A549 treated with AZD2906 at 1 μM for 4 hours (cell line): ENCODE measurements at places on chromosomes 3 and 15. TPM values are rescaled to one million over a fixed set of nuclear protein-coding genes. Genes with fewer than 3 reads are reported as not detected.

The CLDN18 gene
- total RNA-seq: not detected in 5 replicates

The PLCH1 gene
- 0.72 to 0.92 TPM (median 0.85 TPM) in 5 replicates for total RNA-seq

The BFSP2 gene
- not detected in 5 replicates for total RNA-seq

The CSPG5 gene
- 0.80 to 1.1 TPM (median 0.95 TPM) in 5 replicates for total RNA-seq

The BUB1B gene
- 23.2 to 35.7 TPM (median 26.7 TPM) in 5 replicates for total RNA-seq

The NEIL1 gene
- total RNA-seq: 1.4 to 3.8 TPM (median 3.0 TPM) in 5 replicates

The SSUH2 gene
- total RNA-seq: 0.60 to 1.1 TPM (median 1.0 TPM) in 5 replicates

The XIRP1 gene
- 0.17 to 0.25 TPM (median 0.19 TPM) in 5 replicates for total RNA-seq

The CCRL2 gene
- 0.06 to 0.11 TPM (median 0.07 TPM) in 3 of 5 replicates, not detected in the others for total RNA-seq

The CLDN16 gene
- total RNA-seq: 0.03 to 0.16 TPM (median 0.09 TPM) in 5 replicates

The CHDH gene
- 1.8 to 3.3 TPM (median 2.0 TPM) in 5 replicates for total RNA-seq

The TM4SF18 gene
- total RNA-seq: 27.2 to 41.6 TPM (median 29.5 TPM) in 5 replicates

The RASL12 gene
- 0.08 to 0.18 TPM (median 0.09 TPM) in 5 replicates for total RNA-seq

The HRG gene
- not detected in 5 replicates for total RNA-seq

The CPB1 gene
- total RNA-seq: not detected in 5 replicates

The HEG1 gene
- total RNA-seq: 10.5 to 16.3 TPM (median 12.2 TPM) in 5 replicates

The PSMD2 gene
- total RNA-seq: 266 to 403 TPM (median 288 TPM) in 5 replicates

The CAPN7 gene
- total RNA-seq: 21.6 to 32.5 TPM (median 25.6 TPM) in 5 replicates

The SNX4 gene
- total RNA-seq: 19.5 to 29.0 TPM (median 21.1 TPM) in 5 replicates

The PRICKLE2 gene
- 2.0 to 3.0 TPM (median 2.2 TPM) in 5 replicates for total RNA-seq

The PATL2 gene
- total RNA-seq: 0.03 to 0.14 TPM (median 0.08 TPM) in 4 of 5 replicates, not detected in the other

The CTXND1 gene
- 0.01 TPM in 3 of 5 replicates, not detected in the others for total RNA-seq

The ZPLD1 gene
- 0.02 to 0.06 TPM (median 0.03 TPM) in 4 of 5 replicates, not detected in the other for total RNA-seq

The ISG20 gene
- 39.0 to 44.4 TPM (median 41.2 TPM) in 5 replicates for total RNA-seq

The P3H2 gene
- total RNA-seq: 31.8 to 47.5 TPM (median 39.7 TPM) in 5 replicates

The NAA50 gene
- 134 to 185 TPM (median 143 TPM) in 5 replicates for total RNA-seq

The CCR3 gene
- not detected in 5 replicates for total RNA-seq

The CELF6 gene
- total RNA-seq: 0.14 to 0.23 TPM (median 0.16 TPM) in 5 replicates

The CLSTN2 gene
- 0.02 to 0.07 TPM (median 0.02 TPM) in 5 replicates for total RNA-seq

The MGLL gene
- 64.4 to 75.1 TPM (median 70.0 TPM) in 5 replicates for total RNA-seq

The LYZL4 gene
- not detected in 5 replicates for total RNA-seq

The WNT5A gene
- total RNA-seq: 0.59 to 1.3 TPM (median 0.95 TPM) in 5 replicates

The KNL1 gene
- total RNA-seq: 5.3 to 8.2 TPM (median 6.1 TPM) in 5 replicates

The ADAMTSL3 gene
- 0.27 to 0.41 TPM (median 0.37 TPM) in 5 replicates for total RNA-seq

The AHSG gene
- 0.05 to 0.12 TPM (median 0.06 TPM) in 4 of 5 replicates, not detected in the other for total RNA-seq

The ZIC1 gene
- 0.01 to 0.16 TPM in 2 of 5 replicates, not detected in the others for total RNA-seq

The SLC12A8 gene
- total RNA-seq: 1.3 to 2.3 TPM (median 1.6 TPM) in 5 replicates

The HPS3 gene
- total RNA-seq: 30.8 to 33.9 TPM (median 33.0 TPM) in 5 replicates

The DCBLD2 gene
- 188 to 259 TPM (median 218 TPM) in 5 replicates for total RNA-seq

The RPL35A gene
- 916 to 1,108 TPM (median 1,019 TPM) in 5 replicates for total RNA-seq

The FOXL2NB gene
- 0.68 to 1.1 TPM (median 0.95 TPM) in 5 replicates for total RNA-seq

The CCK gene
- total RNA-seq: 1.7 to 2.9 TPM (median 1.9 TPM) in 5 replicates

The ECE2 gene
- total RNA-seq: not detected in 5 replicates

The QTRT2 gene
- 19.6 to 25.3 TPM (median 20.7 TPM) in 5 replicates for total RNA-seq

The FEZF2 gene
- not detected in 5 replicates for total RNA-seq

The TLR9 gene
- total RNA-seq: 0.03 to 0.05 TPM (median 0.04 TPM) in 3 of 5 replicates, not detected in the others

The ACTL6A gene
- 48.3 to 72.6 TPM (median 50.6 TPM) in 5 replicates for total RNA-seq

The GOLGA8S gene
- total RNA-seq: 0.11 to 0.17 TPM (median 0.14 TPM) in 5 replicates

The SNTN gene
- total RNA-seq: not detected in 5 replicates

The GADL1 gene
- not detected in 5 replicates for total RNA-seq

The CFAP100 gene
- not detected in 5 replicates for total RNA-seq

The NOX5 gene
- 0.17 to 0.35 TPM (median 0.23 TPM) in 5 replicates for total RNA-seq

The SPTBN5 gene
- total RNA-seq: 0.10 to 0.25 TPM (median 0.17 TPM) in 5 replicates

The CSPG4 gene
- total RNA-seq: 0.09 to 0.15 TPM (median 0.13 TPM) in 5 replicates

The FANCI gene
- 47.0 to 69.0 TPM (median 58.5 TPM) in 5 replicates for total RNA-seq

The SLC12A1 gene
- total RNA-seq: not detected in 5 replicates

The INO80 gene
- total RNA-seq: 12.8 to 15.8 TPM (median 13.5 TPM) in 5 replicates

The THPO gene
- 0.05 to 0.16 TPM in 2 of 5 replicates, not detected in the others for total RNA-seq

The DCLK3 gene
- 0.01 TPM in 1 of 5 replicates, not detected in the others for total RNA-seq
